Chondrocyte (in vitro differentiated cells): ENCODE measurements at places on chromosomes 2 and 18. TPM values are rescaled to one million over a fixed set of nuclear protein-coding genes. Genes with fewer than 3 reads are reported as not detected.

GRCh38 chr2:230935130-230935430, 10.0 kb upstream of the GPR55 start:
- DNase-seq: no peak

- DNase-seq: no peak
Measured at GRCh38 chr2:1685078-1685956, 59.0 kb downstream of the PXDN start.

GRCh38 chr2:237262838-237263771, 150.9 kb downstream of the COL6A3 start:
- no peak for DNase-seq

- DNase-seq: no peak
Measured at GRCh38 chr18:45197526-45197970, 417.7 kb upstream of the SLC14A2 start.

GRCh38 chr18:34911661-34912384, 129.4 kb upstream of the MAPRE2 start:
- no peak for DNase-seq

GRCh38 chr2:68266655-68267054, 14.3 kb upstream of the PPP3R1 start:
- no peak for DNase-seq

DNA sequence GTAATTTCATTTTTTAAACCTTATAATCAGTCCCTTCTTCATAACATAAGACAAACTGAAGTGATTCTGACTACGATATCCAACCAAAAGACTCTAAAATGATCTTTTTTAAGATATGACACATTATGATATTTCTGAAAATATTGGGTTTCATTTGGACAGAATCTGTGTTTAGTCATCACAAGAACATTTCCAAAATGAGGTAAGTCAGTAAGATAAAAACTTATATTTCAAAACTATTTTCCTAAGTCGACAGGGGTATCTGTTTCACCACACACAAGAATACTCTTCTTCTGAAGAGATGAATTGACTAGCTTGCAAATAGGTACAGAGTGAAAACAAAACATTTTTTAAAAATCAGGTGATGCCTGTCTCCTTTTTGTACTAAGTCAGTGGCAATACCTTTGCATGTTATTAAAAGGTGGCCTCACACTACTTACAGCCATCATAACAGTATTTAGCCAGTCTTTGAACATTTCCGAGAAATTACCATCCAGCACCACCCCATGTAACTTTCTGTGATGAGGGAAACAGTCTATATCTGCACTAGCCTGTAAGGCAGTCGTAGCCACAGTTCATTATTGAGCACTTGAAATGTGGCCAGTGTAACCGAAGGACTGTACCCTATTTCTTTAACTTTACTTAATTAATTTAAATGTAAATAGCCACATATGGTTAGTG, 13.5 kb downstream of the STK39 start:
- no peak for DNase-seq

The CASP10 gene
- total RNA-seq: 0.05 to 0.15 TPM in 2 of 3 replicates, not detected in the other
